DMS79 (cell line): ENCODE measurements at places on chromosomes 3 and 15.

DNA sequence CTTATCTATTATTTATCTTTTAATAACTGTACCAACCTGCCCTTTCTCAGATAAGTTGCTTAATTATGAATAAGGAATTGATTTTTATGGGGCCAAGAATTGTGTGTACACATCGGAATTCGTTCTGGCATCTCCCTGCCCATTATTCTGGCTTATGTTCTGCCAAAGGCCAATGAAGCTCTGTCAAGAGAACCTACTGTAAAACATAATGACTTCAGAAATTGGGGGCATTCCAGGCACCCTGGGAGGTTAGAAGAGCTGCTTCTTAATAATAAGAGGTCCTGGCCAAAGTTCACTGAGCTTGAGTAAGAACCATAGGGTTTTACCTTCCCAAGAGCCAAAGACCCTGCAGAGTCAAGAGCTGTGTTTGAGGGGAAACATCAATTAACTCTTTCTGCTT, 261.7 kb downstream of the SLC9A9 start:
- no peak for DNase-seq

GRCh38 chr15:48493084-48493762, 152.3 kb downstream of the FBN1 start:
- no peak for DNase-seq

GRCh38 chr3:73695841-73696240, 71.1 kb upstream of the PDZRN3 start:
- no peak for DNase-seq

- DNase-seq, result no peak
These were observed 44.5 kb downstream of the CTDSPL start for GRCh38 chr3:37905987-37906674.

DNA sequence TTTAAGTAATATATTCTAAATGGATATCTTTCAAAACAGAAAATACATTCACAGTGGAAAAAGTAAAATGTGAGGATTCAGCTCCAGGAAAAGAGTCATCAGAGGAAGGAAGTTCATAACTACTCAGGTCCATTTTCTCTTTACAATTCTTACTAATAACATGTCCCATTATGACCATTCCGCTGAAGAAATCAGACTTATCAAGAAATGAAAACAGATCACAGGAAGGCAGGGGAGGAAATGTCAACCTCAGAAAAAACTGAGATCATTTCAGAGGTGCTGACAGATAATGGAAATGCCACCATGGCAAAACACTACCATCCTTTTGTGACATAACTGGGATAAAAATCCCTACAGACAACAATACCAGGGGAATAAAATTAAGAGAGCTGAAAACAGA, 139.5 kb downstream of the MAGI1 start:
- no peak for DNase-seq
